ENCODE measurements at places on chromosomes 5 and 9.

DNA sequence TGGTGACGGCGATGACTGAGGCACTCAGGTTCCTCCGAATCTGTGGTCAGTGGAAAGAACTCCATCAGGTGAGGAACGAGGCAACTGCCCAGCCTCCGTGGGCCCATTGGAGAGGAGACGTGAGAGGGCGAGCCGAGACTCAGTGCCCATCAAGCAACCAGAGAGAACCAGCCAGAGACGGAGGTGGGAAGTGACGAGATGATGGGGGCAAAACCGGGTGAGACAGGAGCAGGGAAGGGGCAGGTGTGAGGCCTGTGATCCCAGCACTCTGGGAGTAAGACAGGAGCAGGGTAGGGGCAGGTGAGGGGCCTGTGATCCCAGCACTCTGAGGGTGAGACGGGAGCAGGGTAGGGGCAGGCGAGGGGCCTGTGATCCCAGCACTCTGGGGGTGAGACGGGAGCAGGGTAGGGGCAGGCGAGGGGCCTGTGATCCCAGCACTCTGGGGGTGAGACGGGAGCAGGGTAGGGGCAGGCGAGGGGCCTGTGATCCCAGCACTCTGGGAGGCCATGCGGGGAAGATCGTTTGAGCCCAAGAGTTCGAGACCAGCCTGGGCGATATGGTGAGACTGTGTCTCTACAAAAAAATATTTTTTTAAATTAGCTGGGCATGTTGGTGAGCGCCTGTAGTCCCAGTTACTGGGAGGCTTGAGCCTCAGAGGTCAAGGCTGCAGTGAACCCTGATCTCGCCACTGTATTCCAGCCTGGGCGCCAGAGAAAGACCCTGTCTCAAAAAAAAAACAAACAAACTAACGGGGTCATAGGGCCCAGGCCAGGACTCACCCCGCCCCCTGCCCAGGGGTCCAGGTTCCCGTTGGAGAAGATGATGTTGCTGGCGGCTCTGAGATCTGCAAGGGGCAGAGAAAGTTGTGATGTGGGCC lies 3.4 kb downstream of the DPP7 start:
- no peaks in the 10 kb centered on the region for H3K36me3 ChIP-seq
- H3K27ac ChIP-seq, result no peak overlapping the region
- H3K4me1 ChIP-seq, result no peaks in the 10 kb centered on the region
- H3K27me3 ChIP-seq, result peaks cover 3% of the 10 kb centered on the region
- H3K4me3 ChIP-seq, result no peak overlapping the region

DNA sequence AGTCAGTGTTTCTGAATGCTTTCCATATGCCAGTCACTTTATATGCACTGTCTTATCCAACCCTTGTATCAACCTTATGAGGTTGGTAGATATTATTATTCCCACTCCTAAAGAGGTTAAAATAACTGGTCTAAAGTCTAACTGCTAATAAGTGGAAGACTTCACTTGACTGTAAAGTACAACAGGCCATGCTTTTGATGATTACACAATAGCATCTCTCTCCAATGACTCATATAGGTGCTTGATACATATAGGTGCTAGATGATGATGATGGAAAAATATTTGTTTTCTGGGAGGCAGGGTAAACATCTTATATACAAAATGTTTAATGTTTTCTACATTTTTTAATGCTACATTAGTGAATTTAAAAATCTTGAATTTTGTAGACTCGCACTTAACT lies 75.9 kb upstream of the NR3C1 start:
- no peak for DNase-seq
- H3K4me1 ChIP-seq, result no peaks in the 10 kb centered on the region
- no peak overlapping the region for H3K4me3 ChIP-seq
- no peaks in the 10 kb centered on the region for H3K27me3 ChIP-seq
- H3K36me3 ChIP-seq, result no peaks in the 10 kb centered on the region

DNA sequence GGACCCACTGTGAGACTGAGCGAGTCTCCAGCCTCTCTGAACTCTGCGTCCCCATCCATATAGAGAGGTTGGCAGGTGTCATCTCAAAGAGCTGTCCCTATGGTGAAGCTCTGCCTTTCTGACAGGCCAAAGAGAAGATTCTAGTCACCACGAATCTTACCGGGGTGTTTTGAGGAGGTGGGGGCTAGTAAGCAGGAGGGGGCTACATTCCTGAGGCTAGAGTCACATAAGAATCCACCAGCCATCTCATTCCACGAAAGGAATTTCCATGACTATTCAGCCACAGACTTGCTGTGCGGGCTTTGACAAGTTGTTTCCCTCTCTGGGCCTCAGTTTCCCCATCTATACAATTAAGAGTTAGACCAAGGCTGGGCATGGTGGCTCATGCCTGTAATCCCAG lies 16.3 kb downstream of the PDGFRB start:
- H3K4me3 ChIP-seq, result no peak overlapping the region
- H3K4me1 ChIP-seq, result peaks cover 81% of the 10 kb centered on the region

DNA sequence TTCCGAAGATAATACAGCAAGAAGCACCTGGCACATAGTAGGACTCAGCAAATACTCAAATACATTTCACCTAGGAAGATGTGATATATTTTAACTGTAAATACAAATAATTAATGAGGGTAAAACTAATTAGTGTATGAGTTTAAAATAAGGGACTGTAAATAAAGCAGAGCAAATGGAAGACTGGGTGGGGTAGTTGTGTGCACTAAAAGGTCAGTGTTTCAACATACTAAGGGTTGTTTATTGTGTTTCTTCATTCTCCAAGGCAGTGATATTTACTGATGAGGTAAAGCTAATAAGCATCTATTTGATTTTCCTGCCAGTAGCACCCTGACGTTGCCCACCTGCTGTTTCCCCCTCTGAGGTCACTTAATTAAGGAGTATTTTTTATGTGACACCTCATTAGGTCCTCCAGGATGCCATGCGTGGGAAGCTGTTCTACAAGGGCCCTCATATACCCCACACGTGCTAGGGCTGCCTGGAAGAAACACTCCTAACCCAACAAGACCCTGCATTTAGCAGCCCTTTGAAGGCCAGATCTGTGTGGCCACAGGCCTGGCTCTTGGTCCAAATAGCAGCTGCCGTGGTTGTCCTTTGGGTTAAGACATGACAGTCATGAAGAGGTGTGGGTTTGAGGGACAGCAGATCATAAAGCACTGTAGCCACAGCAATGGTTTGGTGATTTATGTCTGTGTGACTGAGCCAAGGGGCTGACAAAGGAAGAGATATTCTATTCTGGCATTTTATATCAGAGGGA lies 97.5 kb upstream of the RPS23 start:
- no peak overlapping the region for H3K27ac ChIP-seq
- H3K36me3 ChIP-seq, result peaks cover 3% of the 10 kb centered on the region
- H3K27me3 ChIP-seq, result peaks cover 1% of the 10 kb centered on the region
- no peak overlapping the region for H3K4me3 ChIP-seq
- DNase-seq, result no peak
- no peaks in the 10 kb centered on the region for H3K4me1 ChIP-seq

DNA sequence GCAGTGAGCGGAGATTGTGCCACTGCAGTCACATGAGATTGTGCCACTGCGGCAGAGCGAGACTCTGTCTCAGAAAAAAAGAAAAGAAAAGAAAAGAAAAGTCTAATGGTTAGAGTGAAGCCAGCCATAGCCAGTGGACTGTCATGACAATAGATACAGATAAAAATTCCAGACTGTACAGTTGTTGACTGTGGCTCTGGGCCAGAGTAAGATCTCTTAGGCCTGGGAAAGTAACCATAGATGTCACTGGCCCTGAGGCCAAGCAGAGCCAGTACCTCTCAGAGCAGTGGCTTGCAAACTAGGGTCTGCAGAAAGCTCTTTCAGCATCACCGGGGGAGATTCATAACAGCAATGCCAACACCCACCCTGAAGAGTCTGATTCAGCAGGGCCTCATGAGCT lies 44.1 kb upstream of the SUB1 start:
- no peak overlapping the region for H3K4me3 ChIP-seq
- peaks cover 10% of the 10 kb centered on the region for H3K4me1 ChIP-seq
- H3K27me3 ChIP-seq, result peaks cover 5% of the 10 kb centered on the region
- no peak for DNase-seq
- no peaks in the 10 kb centered on the region for H3K36me3 ChIP-seq

DNA sequence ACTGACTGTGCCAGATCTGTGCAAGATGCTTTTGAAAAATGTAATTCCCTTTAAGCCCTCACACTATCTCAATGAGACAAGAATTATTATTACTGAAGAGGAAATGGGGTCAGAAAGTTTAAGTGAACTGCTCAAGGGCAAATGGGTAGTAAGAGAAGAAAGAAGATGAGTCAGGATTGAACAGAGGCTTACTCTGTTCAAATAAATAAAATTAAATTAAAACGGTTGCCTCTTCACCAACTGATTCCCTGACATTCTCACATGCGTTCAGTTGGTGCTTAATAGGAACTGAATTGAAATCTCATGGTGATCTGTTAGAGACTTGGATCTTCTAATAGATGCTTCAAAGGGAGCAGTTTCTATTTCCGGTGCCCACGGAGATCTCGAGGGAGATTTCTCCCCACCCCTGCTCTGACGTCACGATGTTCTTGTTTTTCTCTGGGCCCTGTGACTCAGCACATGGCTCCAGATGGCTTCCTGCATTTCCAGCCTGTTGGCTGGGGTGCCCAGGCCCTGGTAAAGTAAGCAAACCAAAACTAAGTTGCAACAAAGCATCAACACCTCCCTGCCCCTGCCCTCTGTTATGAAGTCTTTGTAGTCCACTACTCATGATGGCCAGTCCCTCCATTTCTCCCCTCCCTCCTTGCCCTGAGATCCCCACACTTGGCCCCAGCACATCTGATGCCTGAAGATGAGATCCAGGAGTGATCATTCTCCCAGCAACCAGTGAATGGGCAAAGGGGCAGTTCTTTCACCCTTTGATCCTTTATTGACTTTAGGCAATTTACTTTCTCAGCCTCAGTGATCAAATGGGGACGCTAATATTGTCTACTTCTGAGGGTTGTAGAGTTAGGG lies 106.1 kb upstream of the CPEB4 start:
- no peak overlapping the region for H3K27ac ChIP-seq
- H3K4me3 ChIP-seq, result no peak overlapping the region
- H3K27me3 ChIP-seq, result peaks cover 7% of the 10 kb centered on the region
- no peak for DNase-seq
- peaks cover 35% of the 10 kb centered on the region for H3K4me1 ChIP-seq

- no peak overlapping the region for H3K4me3 ChIP-seq
- peaks cover 14% of the 10 kb centered on the region for H3K4me1 ChIP-seq
- DNase-seq, result no peak
- H3K36me3 ChIP-seq, result peaks cover 13% of the 10 kb centered on the region
- H3K27ac ChIP-seq, result no peak overlapping the region
These were observed 95.4 kb downstream of the ITGA1 start for GRCh38 chr5:52883110-52883509.

- no peaks in the 10 kb centered on the region for H3K4me1 ChIP-seq
- no peak overlapping the region for H3K27ac ChIP-seq
- H3K36me3 ChIP-seq, result peaks cover 13% of the 10 kb centered on the region
- no peak overlapping the region for H3K4me3 ChIP-seq
These were observed 39.2 kb downstream of the NADK2 start for GRCh38 chr5:36202521-36202961.

DNA sequence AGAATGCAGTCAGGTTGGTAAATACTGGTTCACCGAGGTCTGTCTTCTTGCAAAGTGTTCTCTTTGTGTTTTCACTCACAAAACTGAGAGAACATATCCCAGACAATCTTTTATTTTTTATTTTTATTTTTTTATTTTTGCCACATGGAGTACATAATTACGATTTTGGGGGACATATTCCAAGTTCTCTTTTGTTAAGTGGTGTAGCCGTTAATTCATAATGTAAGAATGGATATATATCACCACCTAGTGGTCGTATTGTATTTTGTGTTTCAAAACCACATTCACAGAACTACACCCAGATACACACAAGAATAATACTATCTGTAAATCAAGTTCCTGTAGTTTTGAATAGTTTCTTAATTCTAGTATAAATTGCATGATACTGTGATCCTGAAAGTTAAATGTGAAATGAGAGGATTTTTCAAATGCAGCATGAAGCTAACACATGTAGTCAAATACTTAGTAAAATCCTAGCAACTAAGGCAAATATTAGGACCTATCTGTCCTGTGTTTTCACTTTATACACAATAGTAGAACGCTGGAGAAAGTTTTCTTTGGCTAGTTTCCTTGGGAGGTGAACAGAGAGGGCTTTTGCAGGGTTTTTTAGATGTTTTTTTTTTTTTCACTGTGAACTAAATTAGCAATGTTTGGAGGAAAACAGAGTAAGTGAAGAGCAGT lies 92.7 kb downstream of the VCAN start:
- no peak for DNase-seq
- peaks cover 5% of the 10 kb centered on the region for H3K36me3 ChIP-seq
- H3K4me3 ChIP-seq, result no peak overlapping the region
- no peaks in the 10 kb centered on the region for H3K4me1 ChIP-seq
- H3K27ac ChIP-seq, result no peak overlapping the region
- H3K27me3 ChIP-seq, result no peaks in the 10 kb centered on the region

DNA sequence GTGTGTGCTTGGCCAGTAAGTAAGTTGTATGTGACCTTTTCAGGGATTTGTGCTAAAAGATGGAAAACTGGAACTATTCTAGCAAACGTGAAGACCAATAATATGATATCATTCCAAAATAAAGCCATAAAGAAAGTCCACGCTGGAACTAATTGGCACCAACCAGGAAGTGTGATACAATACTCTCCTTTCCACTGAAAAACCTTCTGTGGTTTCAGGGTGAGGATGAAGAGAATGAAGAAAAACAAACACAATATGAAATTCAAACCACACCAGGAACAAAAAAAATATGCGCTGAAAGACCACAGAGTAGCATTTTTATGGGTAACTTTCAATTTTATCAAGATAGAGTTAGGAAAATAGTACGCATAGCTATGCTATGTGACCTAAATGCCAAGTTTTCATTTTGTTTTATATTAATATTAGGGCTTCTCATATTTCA lies 105.8 kb downstream of the EFNA5 start:
- no peak overlapping the region for H3K27ac ChIP-seq
- no peak overlapping the region for H3K4me3 ChIP-seq
- H3K36me3 ChIP-seq, result no peaks in the 10 kb centered on the region
- no peak for DNase-seq
- peaks cover 5% of the 10 kb centered on the region for H3K27me3 ChIP-seq

DNA sequence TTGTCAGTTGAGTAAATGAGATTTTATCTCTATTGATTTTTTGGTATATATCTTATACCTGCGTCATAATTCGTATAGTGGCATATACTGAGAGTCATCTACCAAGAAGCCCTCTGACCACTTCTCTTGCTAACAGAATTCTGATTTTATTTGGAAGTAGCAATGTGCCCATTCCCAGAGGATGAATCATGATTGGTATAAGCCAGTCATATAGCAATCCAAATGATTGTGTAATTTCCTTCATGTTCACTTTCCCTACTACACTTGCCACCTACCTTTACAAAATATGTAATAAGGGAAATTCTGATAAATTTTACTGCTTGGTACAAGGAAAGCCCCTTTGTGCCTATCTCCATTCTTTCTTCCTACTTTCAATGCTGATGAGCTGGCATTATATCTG lies 16.1 kb upstream of the ZNF462 start:
- no peaks in the 10 kb centered on the region for H3K36me3 ChIP-seq
- no peaks in the 10 kb centered on the region for H3K4me1 ChIP-seq
- H3K4me3 ChIP-seq, result no peak overlapping the region

DNA sequence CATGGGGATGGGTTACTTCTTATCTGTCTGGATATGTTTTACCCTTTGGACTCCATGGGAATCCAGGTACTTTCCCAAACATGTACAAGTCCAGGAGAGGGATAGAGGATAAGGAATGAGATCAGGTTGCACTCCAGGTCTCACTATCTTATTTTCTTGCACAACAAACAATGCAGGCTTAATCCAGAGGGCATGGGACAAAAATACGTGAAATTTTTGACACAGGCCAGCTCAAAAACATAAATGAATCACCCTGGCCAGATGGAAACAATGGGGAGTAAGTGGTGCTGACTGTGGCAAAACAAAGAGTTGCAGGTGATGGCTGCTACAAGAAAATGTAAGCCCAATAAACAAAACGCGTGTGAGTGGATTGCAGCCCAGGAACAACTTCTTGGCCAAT lies 69.4 kb upstream of the GAS1 start:
- no peaks in the 10 kb centered on the region for H3K36me3 ChIP-seq
- no peak overlapping the region for H3K4me3 ChIP-seq
- H3K4me1 ChIP-seq, result no peaks in the 10 kb centered on the region
- no peak overlapping the region for H3K27ac ChIP-seq
- no peak for DNase-seq
